ENCODE measurements at places on chromosomes 16 and 17.

DNA sequence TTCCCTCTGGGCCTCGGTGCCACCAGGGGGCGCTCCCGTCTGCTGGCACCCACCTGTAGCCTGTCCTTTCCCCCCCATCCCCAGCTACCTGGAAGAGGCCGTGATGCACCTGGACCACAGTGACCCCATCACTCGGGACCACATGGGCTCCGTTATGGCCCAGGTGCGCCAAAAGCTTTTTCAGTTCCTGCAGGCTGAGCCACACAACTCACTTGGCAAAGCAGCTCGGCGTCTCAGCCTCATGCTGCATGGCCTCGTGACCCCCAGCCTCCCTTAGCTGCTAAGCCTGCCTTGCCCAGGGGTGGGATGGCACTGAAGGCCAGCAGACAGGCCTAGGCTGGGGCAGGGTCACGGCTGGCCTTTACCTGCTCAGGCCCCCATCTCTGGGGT lies 818 bp upstream of the NRN1L start:
- DNase-seq: peak; percentile 43

DNA sequence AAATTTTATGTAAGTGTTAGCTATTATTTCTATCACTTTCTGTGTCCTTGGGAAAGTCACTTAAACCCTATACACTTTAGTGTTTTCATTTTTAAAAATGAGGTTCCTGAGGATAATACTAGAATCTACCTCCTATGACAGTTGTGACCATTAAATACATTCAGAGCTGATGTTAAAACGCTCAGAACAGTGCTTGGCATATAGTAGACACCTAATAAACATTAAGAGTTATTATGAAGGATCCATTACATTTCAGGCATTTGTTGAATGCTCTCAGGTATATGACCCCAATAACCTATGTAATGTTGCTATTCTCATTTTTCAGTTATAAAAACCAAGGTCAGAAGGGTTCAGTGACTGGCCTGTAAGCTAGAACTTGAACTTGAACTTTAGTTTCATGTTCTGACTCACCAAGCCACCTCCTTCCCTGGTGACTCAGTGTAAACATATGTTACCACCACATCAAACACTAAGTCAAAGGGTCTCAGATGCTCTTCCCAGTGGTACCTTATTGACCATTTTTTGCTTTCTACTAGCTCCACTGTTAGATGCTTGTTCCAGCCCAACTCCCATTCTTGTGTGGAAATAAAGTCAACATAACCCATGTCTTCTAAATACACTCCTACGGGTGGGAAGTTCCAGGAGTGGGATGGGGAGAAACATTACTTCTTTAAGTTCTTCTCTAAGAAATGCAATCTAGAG lies 47.6 kb downstream of the HSD17B2 start:
- no peak for DNase-seq

DNA sequence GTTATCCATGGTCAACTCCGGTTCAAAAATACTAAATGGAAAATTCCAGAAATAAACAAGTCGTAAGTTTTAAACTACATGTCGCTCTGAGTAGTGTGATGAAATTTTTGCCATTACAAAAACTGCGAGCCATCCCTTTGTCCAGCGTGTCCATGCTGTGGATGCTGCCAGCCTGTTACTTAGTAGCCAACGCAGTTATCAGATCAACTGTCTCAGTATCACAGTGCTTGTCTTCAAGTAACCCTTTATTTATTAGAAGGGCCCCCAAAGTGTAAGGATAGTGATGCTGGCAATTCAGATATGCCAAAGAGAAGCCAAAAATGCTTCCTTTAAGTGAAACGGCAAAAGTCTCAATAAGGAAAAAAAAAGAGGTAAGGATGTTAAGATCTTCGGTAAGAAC lies 23.9 kb downstream of the SNN start:
- DNase-seq: no peak

- DNase-seq: no peak
Measured at GRCh38 chr17:75155191-75155601, 884 bp upstream of the JPT1 start.

DNA sequence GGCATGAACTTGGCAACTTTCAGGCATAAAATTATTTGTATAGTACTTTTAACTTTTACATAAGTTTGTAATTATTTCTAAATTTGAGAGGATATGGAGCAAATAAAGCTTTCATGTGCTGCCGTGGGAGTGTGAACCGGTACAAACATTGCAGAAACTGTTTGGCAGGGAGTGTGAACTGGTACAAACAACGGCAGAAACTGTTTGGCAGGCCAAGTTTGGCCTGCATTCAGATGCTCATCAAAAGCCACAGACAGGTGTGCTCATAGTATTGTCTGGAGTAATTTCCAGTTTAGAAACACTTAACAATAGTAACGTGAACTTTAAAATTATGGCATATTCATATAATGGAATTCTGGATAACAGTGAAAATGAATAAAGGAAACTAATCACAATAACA lies 73.8 kb upstream of the ATP2A3 start:
- DNase-seq: no peak

- DNase-seq: no peak
Measured at GRCh38 chr16:86080131-86080875, 181.3 kb downstream of the IRF8 start.

DNA sequence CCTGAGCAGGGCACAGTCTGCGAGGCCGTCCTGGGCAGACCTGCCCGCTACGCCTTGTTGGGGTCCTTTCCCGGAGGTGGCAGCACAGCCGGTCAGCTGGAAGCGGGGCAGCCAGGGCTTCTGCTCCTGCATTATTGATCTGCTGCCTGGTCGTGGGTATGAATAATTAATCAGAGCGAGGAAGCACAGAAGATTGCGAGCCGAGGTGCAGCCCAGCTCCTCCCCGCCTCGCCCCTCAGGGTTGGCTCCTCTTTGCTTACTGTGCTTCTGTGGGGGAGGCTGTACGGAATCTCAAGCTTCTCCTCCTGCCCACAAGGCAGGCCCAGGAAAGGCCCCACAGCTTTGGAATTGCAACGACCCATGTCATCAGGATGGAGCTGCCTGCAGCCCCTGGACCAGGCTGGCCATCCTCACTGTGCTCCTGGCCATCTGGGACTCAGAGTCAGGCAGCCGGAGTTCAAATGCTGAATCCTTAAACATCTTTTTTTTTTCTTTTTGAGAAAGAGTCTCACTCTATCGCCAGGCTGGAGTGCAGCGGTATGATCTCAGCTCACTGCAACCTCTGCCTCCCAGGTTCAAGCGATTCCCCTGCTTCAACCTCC lies 25.6 kb downstream of the TRARG1 start:
- no peak for DNase-seq

- no peak for DNase-seq
Measured at GRCh38 chr17:2084766-2085647, 30.1 kb downstream of the HIC1 start.

DNA sequence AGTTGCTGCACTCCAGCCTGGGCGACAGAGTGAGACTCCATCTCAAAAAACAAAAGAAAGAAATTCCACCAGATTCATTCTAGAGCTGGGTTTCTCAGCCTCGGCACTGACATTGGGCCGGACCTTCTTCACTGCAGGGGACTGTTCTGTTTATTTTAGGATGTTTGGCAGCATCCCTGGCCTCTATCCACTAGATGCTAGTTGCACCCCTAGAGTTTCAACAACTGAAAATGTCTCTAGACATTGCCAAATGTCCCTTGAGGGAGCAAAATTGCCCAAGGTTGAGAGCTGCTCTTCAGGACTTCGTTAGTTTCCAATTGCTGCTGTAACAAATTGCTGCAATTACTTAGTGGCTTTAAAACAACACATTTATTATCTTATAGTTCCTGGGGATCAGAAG lies 7.2 kb downstream of the EEF2K start:
- no peak for DNase-seq

DNA sequence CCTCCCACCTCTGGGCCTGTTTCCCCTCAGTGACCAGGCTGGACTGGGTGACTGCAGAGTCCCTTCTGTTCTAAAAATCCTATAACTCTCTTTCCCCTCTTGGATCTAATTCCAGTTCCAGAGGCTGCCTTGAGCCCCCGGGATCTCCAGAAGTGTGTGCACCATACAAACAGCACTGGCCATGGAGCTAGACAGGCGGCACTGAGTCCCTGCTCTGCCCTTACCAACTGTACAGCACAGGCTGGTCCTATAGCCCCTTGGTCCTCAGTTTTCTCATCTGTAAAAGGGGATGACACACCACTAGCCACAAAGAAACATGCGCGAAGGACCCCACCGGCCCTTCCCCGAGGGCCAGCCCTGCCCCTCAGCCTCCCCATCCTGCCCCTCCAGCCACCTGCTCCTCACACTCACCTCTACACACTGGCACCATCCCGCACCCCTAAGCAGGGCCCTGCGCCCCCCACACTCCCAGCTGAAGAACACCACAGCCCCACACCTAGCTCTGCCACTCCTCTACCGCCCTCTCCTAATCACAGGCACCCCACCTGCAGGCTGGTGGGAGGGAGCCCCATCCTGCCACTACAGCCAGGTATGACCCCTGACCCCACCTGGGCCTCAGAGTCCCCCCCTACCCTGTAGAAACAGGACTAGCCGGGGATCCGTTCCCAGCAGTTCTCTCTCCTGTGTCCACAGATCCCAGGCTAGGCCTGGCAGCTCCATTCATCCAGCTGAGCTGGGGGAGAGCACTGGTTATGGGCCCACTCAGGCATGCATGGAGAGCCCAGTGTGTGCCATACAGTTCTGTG lies 913 bp upstream of the KRT16 start:
- DNase-seq: no peak

DNA sequence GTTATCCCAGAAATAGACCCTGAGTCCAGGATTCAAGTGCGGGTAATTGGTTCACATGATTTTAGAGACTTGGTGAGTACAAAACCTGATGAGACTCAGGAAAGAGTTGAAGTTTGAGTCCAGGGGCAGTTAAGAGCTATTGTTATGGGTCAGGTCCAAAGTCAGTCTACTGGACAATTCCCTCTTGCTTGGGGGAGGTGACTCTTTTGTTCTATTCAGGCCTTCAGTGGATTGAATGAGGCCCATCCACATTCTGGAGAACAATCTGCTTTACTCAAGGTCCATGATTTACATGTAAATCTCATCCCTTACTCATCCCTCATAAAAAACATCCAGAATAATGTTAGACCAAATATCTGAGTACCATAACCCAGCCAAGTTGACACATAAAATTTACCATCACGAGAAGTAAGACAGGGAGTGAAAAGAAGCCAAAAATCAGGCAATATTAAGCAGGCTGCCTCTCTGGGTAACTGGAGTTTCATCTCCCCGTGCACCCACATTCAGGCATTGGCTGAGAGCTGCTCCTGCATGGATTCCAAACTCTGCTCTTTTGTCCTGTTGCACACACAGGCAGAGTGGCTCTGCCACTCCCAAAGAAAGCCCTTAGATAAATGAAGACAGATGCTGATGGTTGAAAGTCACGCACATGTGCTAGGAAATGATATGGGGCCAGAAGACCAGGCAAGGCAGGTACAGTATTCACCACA lies 156.0 kb upstream of the SALL1 start:
- no peak for DNase-seq

DNA sequence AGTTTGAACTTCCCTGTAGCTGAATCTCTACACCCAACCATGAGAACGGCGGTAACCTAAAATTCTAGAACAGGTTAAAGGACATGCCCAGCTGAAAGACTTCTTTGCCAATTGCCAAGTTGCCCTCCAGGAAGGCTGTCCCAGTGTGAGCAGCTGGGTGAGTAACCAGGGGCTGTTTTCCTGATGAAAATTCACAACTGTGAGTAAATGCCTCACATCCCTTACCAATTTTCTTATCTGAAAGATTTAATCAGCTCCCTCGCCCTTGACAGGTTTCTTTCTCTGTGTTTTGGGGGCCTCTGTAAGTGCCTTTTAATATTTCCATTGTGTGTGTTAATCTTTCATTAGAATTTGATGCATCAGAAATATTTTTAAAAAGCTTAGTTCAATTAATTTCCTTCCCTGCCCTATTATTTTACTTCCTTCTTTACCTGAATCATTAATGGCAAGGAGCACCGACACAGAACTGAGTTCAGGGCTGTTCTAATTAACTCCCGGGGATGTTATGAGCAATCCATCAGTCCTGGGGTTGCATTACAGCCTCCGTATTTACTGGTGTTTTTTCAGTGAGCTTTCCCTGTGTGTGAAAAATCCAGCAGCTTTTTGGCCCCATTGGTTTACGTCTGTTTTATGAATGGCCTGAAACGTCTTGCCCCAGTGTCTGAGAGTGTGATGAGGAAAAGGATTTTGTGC lies 152.9 kb downstream of the CLEC16A start:
- no peak for DNase-seq

- DNase-seq: no peak
Measured at GRCh38 chr17:29124135-29124924, 55.9 kb downstream of the MYO18A start.

GRCh38 chr16:49834531-49835151 lies 21.3 kb downstream of the ZNF423 start:
- DNase-seq: no peak

Data from activated gamma-delta T cell (primary cell).